ENCODE measurements at places on chromosomes 3 and 15.

GRCh38 chr3:73894474-73895213 is 269.9 kb upstream of the PDZRN3 start:
- no peak for DNase-seq

DNA sequence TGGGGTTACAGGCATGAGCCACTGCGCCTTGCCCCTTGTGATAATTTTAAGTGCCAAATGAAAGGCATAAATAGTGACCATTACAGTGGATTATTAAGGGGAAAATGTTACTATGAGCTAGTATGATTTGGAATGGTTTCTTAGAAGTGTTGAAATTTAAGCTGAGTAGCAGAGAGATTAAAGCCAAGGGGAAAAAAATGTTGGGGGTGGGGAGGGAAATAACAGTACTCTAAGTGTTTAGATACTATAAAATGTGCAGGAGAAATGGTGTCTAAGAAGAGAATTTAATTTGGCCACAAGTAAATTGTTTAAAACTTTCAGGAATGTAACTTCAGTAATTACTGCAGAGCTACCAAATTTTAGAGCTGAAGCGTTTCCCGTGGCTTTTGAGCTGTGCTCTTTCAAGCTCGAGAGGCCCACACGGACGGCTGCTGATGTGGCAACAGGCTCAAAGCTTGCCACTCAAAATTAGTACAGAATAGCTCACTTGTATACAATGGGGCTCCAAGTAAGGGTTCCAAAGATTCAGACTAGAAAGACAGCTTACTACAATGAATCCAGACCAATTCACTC is 23.9 kb upstream of the SLC12A8 start:
- DNase-seq: no peak

DNA sequence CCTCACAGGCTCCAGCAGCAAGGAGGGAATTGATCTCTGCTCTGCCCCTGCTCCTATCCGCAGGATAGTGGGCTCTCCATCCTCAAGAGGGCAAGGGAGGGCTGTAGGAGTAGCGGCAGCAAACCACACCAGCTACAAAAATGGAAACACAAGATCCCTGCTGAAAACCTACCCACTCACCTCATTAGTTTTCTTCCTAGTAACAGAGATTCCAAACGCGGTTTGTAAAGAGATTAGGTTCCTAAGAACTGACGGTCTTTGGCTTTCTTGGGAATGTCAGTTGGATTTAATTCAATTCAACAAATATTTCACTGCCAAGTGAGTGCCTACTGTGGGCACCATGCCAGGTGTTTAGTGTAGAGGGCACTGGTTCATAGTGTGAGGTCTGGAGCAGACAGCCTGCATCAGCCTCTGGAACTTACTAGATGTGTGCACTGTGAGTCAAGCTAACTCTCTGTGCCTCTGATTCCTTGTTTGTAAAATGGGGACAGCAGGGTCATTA is 84.7 kb downstream of the MRPL46 start:
- DNase-seq: no peak

DNA sequence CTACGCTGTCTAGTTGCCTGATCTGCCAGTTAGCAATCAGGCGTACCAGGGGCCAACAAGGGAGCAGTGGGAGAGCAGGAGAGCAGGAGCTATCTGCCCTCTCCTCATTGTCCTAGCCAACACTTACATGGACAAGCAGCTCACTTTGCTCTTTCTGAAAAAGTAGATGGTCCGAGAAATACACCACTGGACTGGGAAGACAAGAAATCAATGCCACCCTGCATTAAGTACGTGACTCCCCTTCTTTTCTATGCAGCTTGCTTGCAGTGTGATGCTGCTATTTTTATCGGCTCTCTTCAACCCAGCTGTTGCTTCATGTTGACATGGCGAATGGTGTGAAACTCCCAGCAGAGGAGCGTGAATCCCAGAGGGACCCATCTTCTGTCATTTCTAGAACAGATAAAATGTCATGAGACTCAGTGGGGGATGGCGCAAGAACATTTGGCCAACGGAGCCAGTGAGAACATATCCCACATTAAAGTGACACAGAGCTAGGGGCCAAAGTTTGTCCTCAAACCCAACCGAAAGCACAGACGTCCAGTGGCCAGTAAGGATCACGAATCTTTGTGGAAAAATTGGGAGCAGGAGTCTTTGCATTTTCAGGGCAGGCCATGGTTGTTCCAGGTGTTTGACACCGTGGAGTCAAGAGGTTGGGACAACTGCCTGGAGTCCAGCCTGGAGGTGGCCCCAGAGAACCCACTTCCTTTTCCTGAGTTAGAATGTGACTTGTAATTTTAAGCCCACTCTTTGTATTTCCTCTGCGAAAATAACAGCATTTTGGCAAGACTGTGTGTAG is 53.7 kb upstream of the MEF2A start:
- peak; percentile 25 for DNase-seq

- no peak for DNase-seq
Observed at GRCh38 chr3:81718311-81718710, 43.1 kb downstream of the GBE1 start.

- DNase-seq: no peak
Observed at GRCh38 chr3:119817071-119817470, 35.2 kb downstream of the NR1I2 start.

DNA sequence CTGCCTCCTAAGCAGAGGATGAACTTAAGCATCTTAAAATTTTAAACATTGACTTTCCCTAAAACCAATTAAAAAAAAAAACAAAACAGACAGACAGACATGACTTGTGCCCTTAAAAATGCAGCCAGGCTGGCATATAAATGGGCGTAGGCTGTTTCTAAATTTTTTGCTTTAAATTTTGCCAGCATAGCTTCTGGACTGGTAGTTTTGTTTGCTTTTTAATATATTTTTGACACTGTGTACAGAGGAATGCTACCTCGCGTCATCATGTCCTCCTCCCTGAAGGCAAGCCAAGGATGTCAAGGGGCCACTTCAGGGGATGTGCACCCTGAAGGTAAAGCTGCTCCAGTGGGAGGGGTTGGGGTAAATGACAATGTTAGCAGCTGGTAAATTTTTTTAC is 134.8 kb downstream of the PGPEP1L start:
- no peak for DNase-seq

- no peak for DNase-seq
Observed at GRCh38 chr3:70273492-70273891, 38.9 kb downstream of the MDFIC2 start.

- DNase-seq: peak; percentile 69
Observed at GRCh38 chr3:8441969-8442559, 59.6 kb upstream of the LMCD1 start.

- DNase-seq: no peak
Observed at GRCh38 chr3:56704706-56705105, 21.6 kb upstream of the TASOR start.

DNA sequence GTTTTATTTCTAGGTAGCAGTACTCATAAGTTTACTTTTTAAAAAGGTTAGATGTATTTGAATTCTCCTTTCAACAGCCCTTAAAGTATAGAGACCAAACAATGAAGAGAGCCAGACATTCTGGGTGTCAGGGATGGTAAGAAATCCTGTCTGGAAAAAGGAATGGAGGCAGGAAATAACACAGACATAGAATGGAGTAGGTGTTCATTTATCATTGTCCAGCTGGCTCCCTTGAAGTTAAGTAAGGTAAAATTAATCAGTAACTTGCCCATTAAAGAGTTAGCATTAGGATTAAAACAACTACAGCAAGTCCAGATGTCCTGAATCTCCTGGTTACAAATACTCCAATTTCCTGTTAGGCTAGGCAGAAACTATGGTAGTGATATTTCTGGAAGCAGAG is 13.5 kb upstream of the SUCNR1 start:
- no peak for DNase-seq

DNA sequence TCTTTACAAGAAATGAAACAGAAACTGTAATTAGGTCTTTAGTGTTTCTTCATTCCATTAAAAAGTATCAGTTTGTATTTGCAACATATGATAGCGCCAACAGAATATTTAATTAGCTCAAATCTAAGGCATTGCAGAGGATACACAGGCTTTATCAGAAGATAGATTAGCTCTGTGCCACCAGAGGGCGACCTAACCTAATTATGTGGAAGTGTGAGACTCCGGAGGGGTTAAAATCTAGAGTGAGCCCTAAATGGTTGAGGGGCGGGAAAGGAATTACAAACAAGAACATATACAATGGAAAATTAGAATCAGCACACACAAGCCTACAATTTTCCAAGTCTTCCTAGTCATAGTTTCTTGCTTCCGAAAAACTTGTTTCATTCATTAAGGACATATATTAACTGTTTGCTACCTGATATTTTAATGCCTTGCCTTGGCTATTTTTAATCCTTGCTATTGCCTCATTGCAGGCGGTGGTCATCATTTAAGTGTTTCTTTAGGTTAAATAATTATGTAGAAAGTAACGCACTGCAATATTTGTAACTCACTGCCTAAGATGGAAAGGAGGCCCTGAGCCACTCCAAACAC is 18.0 kb upstream of the RYR3 start:
- peak; percentile 85 for DNase-seq

DNA sequence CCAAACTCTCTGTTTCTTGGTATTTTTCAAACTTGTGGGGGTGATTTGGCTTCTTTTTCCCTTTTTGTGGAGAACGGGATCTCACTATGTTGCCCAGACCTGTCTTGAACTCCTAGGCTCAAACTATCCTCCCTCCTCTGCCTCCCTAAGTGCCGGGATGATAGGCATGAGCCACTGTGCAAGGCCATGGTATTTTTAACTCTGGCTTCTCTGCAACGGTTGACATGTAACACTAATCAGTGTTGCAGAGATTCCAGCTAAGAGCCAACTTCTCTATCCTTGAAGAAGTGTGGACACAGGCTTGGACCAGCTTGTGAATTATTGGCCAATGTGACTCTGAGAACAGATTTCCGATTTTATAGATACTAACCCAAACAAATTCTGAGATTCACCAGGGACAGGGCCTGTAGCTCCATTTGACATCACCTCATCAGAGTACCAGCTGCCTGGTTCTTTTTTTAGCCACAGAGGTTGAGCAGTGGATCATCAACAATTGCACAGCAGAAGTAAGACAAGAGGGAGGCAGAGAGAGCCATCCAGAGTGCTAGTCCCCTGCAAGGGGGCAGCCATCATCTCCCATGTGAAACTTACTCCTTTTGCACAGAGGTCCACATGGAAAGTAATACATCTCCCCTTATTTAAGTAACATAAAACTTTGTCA is 98.1 kb upstream of the SYNPR start:
- DNase-seq: no peak

- no peak for DNase-seq
Observed at GRCh38 chr3:52317208-52318000, 1.3 kb downstream of the DNAH1 start.

DNA sequence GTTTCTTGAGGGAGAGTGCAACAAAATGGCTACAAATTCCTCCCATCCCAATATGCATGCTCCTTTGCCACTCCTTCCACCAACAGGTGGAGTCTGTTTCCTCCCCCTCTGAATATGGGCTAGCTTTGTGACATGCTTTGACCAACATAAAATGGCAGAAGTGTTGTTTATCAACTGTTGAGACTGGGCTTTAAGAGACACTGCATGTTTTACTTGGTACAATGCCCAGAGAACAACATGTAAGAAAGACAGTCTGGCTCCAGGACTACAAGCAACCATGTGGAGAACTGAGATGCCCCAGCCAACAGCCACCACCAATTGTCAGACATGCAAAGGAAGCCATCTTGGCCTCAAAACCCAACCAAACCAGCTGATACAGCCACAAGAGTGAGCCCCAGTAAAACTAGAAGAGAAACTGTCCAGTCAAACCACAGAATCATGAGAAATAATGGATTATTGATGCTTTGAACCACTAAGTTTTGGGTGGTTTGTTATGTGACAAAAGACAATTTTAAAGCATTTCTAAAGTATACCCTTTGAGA is 40.5 kb downstream of the NUDT16 start:
- no peak for DNase-seq

DNA sequence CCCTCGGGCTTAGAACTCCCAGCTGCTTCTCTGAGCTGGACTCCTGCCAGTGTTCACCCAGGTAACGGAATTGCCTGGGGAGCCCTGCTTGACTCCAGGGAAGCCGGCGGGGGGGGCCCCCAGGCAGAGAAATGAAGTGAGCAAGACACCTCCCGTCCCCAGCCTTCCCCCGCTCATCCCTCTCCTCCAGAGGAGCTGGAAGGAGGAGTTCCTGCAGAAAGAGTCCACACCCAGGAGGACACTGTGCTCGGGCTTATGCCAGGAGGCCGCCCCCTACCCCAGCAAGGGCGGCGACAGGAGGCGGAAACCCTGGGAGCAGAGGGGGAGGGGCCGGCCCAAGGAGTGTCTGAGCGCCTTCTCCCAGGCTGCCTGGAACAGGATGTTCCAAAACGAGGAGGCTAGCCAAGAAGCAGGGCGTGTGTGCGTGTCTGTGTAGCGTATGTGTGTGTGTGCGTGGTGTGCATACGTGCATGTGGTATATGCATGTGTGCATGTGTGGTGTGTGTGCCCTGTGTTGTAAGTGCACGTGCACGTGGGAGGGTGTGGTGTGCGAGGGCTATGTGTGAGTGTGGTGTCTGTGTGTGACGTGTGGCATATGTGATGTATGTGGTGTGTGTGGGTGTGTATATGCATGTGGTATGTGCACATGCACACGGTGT is 511.3 kb downstream of the SHQ1 start:
- no peak for DNase-seq

DNA sequence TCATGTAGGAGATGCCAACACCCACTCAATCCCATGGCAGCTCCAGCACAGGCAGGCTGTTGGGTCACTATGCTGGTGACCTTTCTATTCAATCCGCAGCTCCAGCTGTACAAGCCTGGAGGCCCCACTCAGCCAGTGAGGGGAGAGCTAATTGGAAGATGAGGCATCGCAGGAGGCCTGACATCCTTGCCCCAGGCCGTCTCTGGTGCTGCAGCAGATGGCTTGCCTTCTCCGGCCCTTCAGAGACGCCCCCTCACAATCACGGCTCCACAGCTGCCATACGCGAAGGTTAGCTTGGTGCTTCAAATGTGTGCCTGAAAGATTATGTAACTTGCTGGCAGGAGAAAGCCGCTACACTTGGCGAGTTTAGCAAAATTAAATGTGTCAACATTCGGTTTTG is 104.2 kb upstream of the CLSTN2 start:
- peak; percentile 60 for DNase-seq

- DNase-seq: no peak
Observed at GRCh38 chr15:70165716-70166284, 68.1 kb upstream of the TLE3 start.

DNA sequence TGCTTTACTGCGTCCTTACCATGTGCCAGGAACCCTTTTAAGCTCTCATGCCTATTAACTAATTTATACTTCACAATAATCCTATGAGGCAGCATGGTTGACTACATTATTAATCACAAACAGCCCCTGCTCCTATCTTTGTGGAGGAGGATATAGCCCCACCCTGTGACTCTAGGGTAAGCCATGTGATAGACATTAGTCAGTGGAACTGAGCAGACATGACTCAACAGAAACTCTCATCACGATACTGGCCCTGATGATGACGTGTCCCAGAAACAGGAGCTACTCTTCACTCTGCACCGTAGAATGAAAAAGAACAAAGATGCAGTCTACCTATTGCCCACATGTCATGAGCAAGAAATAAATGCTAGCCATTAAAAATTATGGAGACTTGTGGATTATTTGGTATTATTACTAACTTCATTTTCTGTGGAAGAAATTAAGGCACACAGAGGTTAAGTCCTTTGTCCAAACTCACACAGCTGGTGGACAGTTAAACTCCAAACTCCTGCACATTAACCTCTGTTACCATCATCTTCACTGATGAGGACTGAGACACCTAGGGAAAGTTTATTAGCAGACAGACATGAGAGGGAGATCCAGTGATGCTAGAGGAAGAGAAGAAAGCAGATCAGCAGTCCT is 51.2 kb downstream of the CFAP20DC start:
- no peak for DNase-seq

- DNase-seq: no peak
Observed at GRCh38 chr3:17125738-17126442, 241.1 kb downstream of the PLCL2 start.

All from Ammon's horn (tissue), 1 donor.